ENCODE measurements at places on chromosomes 3 and 15.

- no peak for DNase-seq
Measured at GRCh38 chr3:147049821-147050220, 356.5 kb downstream of the ZIC4 start.

GRCh38 chr3:143672396-143673165, 175.7 kb downstream of the SLC9A9 start:
- no peak for DNase-seq

DNA sequence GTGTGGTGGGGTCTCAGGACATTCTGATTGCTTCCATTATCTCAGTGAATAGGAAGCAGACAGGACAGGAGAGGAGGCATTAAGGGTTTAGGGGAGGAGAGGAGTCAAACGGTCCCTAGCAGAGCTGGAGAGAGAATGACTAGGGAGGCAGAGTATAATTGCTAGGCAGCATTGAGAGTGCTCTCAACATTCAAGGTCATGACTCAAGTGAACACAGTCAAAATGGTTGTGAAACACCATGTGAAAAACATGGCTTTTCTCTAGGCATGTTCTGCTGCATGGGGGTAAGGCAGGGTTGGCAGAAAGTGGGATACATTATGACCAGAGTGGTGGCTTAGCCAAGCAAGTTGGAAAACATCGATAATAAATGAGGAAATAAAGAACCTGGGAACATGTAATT, 19.5 kb upstream of the HRH1 start:
- DNase-seq = peak; percentile 43

DNA sequence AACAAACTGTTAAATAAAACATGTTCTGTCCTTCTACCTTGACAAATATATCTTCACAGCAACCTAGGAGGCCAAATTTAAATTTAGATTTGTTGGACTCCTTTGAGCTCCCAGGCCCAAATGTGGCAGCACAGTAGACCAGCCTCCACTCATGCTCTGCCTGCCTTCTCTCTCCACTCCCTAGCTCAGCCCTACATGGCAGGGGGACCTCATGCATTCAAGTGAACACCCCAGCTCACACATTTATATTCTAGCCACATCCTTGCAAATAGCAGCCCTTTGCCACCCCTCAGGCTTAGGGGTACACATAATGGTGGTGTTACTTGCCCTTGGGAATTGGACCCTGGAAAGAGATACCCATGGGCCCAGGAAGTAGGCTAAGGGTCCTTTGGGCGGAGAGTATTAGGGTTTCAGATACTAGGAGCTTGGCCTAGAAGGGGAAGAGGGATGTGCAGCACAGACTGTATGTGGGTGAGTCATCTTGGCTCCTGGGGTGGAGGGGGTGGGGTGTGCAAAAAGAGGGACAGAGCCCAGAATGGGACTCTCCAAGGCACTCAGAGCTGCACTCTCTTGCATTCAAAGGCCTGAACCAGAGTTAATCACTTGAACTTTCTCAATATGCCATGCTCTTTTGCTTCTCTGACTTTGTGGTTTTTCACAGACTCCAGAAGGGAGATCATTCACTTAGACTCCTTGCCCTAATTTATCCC, 268.4 kb upstream of the ROPN1 start:
- DNase-seq = peak; percentile 94

DNA sequence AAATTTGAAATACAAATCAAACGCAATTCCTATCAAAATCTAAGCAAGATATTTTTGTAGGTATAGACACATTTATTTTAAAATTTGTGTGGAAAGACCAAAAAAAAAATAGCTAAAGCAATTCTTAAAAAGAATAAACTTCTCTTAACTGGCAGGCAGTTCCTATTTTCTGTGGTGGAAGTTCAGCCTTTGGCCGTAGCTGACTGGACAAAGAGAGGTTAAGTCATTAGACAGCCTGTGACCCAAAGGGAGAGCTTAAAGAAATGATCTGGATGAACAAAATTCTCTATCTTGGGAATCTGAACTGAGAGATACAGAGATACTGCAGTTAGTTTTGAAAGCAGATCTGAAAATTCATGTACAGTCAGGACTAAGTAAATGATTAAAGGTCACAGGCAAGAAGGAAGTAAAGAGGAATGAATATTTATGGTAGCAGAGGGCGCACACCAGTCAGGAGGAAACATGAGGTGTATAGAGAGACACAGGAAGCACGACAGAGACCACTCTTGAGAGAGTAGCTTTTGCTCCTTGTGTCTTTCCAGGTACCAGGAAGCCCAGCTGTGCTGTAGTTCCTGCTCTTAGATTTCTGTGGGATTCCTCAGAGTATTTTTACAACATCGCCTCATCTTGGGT, 57.5 kb downstream of the TPRG1 start:
- DNase-seq = no peak

DNA sequence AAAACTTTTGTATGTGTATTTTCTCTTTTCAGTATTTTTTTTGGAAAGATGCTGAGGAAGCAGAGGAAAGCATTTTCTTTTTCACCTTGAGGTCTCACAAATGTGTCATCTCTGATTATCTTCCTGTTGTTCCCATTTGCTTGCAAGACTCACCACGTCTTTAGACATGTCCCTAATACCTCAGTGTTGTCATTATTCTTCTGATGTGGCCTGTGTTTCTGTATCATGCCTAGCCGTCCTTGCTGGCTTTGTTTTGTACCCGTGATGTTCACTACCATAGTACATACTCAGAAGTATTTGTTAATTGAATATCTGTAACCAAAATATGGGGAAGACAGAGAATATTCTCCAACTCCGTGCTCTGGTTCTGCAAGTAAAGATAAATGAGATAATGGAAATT, 5.0 kb upstream of the P2RY14 start:
- DNase-seq = no peak

- DNase-seq = no peak
Measured at GRCh38 chr3:31284776-31285175, 247.9 kb upstream of the STT3B start.

DNA sequence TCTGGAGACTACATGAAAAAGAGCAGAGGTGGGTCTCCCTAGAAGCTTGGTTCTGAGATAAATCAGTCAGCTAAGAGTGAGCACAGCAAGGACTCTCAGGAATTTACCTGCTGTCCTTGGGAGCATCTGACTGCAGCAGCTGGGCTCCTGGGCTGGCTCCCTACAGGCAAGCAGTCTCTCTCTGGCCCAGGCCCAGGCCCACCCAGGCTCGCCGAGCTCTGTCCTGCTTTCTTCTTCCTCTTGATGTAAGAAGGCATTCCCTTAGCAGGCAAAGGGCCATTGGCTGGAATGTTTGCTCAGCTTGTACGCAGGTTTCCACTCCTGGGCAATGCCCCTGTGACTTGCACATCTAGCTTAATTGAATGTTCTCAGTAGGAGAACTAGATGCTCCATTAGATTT, 4.3 kb upstream of the RBP2 start:
- DNase-seq = no peak

- no peak for DNase-seq
Measured at GRCh38 chr3:120678984-120679383, 3.1 kb downstream of the HGD start.

DNA sequence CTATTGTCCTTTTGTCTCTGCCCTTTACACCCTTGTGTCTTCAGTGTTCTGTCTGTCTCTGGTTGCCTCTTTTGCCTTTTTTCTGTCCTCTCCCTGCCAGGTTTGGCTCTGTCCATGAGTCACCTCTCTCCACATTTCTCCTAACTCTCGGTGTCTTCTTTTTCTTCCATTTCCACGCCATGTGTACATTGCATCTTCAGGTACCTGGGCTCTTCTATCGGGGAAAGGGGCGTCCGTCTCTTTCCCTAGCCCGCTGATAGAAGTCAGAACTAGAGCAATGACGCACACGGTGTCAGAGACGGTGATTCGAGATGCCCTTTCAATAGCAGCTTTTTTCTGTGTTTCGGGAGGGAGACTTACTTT, 641 bp downstream of the OPA1 start:
- DNase-seq = peak; percentile 34

DNA sequence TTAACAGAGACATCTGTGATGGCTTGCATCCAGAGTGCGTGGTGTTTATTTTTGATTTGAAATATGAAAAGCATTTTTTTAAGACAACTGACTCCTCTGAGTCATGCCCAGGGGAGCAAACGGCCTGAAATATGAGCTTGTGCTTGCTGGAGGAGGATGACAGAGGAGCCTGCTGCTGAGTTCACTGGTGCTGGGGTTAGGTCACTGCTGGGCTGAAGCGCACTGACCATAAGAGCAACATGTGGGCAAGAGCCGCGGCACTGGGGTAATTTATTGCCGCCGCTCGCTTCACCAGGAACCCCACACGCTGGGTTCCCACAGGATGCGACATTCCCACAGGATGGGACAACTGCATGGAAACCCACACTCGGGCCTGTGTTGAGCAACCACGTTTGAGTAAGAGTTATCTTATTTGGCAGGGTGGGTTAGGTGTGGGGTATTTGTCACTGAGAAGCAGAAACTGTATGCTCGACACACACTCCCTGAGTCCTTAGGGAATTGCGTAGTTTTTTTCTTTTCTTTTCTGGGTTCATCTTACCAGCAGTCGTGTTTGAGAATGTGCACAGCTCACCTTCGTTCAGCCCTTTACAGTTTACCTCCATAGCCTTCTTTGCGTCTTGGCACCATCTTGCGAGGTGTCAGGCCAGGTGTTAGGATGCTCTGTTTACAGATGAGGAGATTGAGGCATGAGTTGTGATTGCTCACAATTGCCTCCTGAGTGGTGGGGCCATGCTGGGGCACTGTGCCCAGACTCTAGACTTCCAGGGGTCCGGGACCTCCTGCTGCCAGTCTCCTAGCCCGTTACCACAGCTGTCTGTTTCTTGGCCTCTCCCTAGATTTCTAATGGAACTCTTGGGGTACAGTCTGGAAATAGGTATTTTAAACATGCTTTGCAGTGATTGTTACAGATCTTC, 60.4 kb downstream of the SMAD3 start:
- DNase-seq = peak; percentile 94

DNA sequence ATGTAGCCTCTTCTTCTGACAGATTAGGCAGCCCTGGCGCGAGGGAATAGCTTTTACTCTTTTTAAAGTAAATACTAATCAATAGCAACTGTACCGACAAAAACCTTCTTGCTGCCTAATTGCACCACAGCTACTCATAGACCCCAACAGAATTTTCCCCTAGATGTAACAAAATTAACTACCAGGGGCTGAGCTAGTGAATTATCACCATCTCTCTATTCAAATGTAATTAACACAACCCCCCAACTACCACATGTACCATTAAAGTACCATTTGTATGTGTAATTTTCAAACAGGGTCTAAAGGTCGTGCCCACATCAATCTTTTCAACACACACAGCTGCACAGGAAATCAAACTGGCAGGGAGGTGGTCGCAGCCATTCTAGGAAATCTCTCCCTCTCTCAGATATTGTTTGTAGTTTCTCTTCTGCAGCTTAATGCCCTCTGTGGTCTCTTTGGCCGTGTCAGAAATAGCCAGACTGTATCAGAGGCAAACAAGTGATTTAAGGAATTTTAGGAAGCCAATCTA, 322.9 kb downstream of the RORA start:
- no peak for DNase-seq

- DNase-seq = no peak
Measured at GRCh38 chr3:152728231-152728980, 106.5 kb upstream of the P2RY1 start.

DNA sequence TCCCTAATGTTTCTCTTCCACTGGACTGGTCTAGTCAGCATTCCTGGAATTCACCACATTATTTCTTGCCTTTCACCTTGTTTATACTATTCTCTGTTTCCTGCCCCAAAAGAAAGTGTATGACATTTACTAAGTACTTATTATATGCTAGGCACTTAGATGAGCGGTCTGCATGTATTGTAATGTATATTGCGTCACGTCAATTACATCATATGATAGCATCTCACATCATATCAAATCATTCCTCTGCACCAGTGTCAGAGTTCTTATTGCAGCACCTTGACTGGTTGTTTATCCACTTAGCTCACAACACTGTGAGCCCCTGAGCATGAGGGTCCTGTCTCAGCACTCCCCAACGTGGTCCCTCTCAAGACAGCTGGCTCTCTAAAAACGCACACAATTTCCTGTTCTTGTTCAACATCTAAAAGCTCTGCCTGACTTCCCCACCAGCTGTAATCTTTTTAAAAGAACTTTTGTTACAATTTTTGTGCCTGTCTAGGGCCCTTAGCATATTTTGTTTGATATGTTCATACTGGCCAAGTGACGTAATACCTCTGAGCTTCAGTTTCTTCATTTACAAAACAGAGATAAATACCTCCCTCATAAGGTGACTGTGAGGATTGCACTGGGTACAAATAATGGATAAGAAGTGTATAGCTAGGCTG, 58.8 kb downstream of the ARHGAP31 start:
- DNase-seq = peak; percentile 30

DNA sequence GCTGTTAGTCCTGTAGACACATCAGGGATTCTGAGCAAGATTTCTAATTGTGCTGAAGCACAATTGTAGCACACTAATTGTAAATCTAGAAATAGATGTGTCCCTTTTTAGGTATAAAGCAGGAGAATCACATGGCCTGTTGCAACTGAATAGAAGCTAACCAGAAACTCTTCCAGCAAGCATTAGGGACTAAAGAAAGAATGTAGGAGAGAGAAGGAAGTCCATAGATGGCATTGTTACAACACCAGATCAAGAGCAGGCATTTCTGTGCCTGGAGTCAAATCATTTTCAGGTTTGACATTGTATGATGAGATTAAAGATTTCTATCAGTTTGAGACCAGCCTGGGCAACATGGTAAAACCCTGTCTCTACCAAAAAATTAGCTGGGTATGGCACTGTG, 27.4 kb downstream of the CALML4 start:
- peak; percentile 70 for DNase-seq

- DNase-seq = no peak
Measured at GRCh38 chr15:73212424-73212823, 156.3 kb downstream of the HCN4 start.

GRCh38 chr15:62150445-62150844, 14.6 kb downstream of the C2CD4B start:
- no peak for DNase-seq

GRCh38 chr3:142127941-142128658, 21.2 kb downstream of the TFDP2 start:
- no peak for DNase-seq

DNA sequence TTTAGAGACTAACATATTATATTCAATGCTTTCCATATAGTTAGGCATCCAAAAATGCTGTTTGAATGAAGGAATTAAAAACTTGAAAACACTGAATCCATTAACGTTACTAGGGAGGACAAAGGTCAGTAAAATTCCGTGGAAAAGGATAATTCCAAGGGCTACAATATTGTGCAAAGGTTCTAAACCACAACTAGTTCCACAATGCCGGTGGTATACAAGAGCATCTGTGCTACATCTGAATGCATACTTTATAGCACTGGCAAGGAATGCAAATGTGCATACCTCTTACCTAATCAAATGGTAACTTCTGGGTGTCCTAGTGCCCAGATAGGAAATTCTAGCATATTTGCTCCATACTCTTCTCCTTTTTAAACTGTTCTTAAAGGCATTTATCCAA, 2.2 kb downstream of the ICE2 start:
- DNase-seq = peak; percentile 20

DNA sequence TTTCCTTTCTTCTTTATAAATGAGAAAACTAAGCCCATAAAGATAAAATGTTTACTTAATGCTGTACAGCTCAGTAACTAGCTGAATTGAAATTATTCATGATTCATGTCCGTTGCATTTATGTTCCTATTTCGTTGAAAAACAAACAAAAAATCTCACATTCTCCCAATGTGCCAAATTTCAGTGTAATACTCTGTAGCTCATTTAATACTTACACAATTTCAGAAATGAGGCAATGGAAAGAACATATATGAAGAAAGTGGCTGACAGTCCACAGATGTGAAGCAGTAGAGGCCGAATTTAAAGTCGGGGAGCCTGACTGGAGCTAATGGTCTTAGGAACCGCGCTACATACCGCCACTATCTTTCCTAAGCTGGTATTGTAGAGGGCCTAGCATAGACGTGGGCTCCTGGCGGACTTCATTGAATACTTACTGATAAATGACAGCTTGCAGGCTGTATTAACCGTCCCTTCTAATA, 651 bp downstream of the PLSCR2 start:
- DNase-seq = no peak

GRCh38 chr3:7621046-7621630, 760.2 kb downstream of the GRM7 start:
- no peak for DNase-seq

Data from AG20443 (cell line).